ENCODE measurements at places on chromosomes 4 and X.

GRCh38 chr4:159706704-159707103 is 603.8 kb downstream of the RAPGEF2 start:
- DNase-seq: no peak

GRCh38 chrX:39690541-39691415 is 407.0 kb downstream of the BCOR start:
- DNase-seq: no peak

DNA sequence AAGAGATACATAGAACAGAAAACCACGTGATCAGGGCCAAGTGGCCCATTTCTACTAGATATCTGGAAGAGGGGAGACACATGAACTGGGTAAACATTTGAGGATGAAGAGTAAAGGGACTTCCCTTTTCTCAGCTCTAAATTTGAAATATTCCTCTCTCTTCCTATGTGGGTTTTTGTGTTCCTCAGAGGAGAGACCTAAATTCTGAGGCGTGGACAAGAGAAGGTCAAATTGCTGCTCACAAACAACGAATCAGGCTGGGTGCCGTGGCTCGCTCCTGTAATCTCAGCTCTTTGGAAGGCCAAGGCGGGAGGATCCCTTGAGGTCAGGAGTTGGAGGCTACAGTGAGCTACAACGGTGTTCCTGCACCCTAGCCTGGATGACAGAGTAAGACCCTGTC is 216.0 kb downstream of the PTTG2 start:
- DNase-seq: no peak

GRCh38 chr4:8108261-8108660 is 50.4 kb downstream of the ABLIM2 start:
- DNase-seq: no peak

DNA sequence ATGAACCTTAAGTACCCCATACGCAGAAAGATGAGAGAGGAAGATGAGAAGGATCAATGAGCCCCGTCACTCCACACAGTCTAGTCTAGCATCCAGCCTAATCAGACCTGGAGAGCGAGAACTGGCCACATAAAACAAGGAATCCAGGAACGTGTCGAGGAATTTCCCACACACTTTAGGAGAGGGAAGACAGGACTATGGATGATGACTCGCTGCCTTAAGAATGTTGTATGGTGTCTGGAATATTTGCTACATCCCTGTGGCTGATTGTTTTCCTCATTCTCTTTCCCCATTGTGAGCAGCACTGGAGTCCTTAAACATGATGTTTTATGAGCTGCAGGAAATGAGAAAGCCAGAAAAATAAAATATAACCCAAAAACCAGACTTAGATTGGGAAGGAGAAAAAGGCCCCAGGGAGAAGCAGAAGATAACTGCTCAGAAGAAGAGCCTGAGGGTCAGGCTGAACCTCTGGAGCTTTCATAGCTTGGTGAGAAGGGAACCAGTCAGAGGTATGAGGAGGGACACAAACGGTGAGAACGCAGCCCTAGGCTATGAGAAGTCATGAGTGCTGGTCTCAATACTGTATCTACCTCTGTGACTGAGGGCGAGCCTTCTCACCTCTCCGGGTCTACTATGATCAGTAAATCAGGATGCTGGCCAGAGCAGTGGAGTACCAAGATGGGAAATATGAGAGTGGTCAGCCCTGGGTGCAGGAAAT is 139.5 kb upstream of the NOCT start:
- no peak for DNase-seq

DNA sequence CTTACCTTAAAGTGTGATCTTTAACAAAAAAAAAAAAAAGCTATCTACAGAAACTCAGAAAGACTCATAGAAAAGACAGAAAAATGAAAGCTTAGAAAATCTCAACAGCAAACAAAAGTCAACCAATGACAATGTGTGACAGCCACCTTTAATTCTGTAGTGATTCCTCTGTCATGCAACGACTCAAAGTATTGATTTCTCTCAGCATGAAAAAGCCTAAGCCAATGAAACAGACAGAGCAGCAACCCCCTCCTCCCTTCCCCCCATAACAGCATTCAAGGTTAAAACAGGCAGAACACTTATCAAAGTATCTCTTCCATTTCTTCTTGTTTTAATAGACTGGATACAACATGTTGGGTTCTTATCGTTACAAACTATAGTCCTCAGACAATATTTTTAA is 112.5 kb downstream of the MAB21L2 start:
- DNase-seq: no peak

DNA sequence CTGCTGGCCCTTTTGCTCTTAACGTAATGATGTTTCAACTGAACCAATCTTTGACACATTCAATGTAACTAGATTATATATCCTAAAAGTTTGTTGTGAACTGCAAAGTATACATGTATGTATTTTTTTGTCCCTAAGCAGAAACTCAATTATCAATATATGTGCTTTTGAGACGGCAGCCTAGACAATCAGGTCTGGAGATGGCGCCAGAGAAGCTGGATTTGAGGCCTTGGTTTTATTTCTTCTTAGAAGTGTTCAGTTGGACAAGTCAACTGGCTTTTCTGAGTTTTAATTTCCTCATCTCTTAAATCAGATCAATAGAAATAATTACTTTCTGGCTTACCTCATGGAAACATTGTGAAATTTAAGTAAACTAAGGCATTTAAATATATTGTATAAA is 62.5 kb downstream of the DCAF8L1 start:
- no peak for DNase-seq

GRCh38 chr4:36325499-36325898 is 44.1 kb downstream of the DTHD1 start:
- no peak for DNase-seq

DNA sequence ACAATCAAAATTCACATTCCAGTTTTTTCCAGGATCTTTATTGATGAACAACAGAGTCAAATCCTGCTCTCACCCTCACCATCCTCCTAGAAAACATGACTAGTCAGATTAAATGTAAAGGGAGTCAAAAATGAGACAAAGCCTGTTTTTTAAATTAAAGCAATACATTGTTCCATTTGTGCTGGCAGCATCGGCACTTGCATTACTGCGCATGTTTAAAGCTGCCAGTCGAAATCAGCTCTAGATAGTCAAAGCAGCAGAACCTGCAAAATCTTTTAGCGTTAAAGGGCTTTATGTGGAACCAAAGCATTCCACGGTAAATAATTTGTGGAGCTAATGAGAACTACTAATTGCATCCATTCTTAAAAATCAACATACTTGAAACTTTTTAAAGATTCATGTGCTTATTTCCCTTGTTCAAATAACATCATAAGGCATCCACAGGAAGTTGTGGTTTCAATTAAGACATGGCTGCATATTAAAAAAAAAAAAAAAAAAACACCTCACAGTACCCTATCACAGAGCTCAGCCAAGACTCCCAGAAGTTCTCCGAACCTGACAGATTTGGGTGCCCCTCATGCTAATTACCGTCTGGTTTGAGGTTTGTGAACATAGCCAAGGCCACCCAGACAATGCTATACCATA is 82.2 kb downstream of the SH3KBP1 start:
- DNase-seq: peak; percentile 52

- no peak for DNase-seq
Measured at GRCh38 chr4:123418351-123418931, 21.8 kb downstream of the SPRY1 start.

DNA sequence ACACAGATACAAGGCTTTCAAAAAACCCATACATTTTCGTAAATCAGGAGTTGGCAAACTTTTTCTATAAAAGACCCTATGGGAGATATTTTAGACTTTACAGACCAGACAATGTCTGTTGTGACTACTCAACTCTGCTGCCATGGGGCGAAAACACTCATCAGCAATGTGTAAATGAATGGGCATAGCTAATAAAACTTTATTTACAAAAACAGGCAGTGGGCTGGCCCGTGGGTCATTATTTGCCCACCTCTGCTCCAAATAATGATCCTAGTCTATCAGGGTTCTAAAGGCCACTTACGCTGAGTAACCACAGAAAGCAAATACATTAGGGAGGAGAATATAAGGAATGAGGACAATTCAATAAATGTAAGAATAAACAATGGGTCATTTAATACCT is 43.9 kb upstream of the ACSL4 start:
- DNase-seq: no peak

DNA sequence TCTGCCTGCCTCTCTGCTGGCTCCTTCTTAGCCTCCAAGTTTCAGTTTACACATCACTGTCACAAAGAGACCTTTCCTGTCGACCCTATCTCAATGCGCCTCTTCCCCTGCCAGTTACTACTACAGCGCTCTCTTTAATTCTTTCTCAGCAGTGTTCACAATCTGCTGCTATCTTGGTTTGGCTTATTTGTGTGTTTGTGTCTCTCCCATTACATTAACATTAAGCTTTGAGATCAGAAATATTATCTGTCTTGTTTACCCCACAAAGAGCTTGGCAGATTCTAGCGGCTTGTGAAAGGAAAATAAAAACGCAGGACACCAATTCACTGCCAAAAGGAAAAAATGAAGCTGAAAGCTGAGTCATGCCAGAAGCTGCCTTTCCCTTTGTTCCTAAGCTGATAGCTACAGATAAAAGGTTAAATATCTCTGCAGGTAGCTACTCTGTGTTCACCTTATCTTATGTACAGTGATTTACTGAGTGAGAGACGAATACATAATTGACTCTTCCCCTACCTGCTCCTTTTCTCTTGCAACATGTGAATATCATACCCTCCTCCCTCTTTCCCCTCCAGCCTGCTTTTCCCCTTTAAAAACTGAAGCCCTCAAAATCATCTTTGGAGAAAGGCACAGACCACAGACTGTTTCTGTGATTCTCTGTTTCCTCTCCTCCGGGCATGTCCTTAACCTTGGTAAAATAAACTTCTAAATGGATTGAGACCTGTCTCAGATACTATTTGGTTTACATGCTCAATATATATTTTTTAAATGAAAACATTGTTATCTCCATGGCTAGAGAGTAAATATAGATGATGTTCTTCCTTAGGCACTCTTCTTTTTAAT is 19.3 kb upstream of the SLC9A7 start:
- DNase-seq: no peak

- peak; percentile 64 for DNase-seq
Measured at GRCh38 chr4:105147553-105148161, 981 bp downstream of the TET2 start.

GRCh38 chr4:175215657-175216056 is 297.5 kb downstream of the ADAM29 start:
- no peak for DNase-seq

- DNase-seq: no peak
Measured at GRCh38 chr4:106114270-106114669, 201.7 kb downstream of the TBCK start.

DNA sequence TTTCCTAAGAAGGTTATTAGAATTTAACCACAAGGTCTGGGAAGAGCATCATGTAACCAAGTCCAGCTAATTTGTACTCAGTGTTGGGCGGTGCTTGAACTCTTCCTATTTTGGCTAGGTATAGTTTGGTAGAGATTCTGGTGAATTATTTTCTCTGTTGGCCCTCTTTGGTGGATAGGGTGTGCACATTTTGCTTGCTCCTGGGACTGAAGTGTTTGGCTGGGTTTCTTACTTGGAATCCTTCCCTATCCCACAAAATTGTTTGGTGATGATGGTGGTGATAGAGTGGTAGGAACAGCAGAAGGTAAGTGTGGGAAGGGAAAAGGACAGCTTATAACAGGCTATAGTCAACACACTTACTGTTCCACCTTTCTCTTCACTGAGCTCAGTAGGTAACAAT is 194.8 kb upstream of the GPC4 start:
- DNase-seq: no peak

GRCh38 chr4:53697016-53697685 is 105.9 kb upstream of the LNX1 start:
- DNase-seq: no peak

DNA sequence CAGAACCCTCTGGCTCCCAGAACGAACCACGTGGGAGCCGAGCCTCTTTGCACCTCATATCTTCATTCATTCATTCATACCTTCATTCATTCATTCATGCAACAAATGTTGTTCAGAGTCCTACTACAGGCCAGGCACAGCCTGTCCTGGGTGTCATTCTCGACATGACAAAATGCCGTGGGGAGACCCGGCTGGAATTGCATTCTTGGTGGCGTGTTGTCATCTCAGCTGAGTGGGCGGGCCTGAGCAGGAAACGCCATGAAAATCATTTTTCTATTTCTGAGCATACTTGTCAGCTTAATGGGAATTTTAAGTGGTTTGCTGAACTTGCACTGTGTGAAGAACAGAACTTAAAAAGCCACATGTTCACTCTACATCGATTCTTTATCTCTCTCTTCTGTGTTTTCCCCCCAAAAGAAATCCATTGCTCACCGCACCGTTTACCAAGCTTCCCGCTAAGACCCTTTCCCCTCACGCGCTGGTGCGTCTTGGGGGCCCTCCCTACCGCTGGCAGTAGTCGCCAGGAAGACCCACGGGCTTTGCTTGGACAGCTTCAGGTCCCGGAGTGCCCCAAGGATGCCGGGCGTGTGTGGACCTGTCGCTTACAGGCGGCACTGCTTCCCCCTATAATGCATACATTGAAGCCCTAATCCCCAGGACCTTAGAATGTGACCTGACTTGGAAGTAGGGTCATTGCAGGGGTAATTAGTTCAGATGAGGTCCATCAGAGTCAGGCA is 41.6 kb upstream of the HMX1 start:
- no peak for DNase-seq

DNA sequence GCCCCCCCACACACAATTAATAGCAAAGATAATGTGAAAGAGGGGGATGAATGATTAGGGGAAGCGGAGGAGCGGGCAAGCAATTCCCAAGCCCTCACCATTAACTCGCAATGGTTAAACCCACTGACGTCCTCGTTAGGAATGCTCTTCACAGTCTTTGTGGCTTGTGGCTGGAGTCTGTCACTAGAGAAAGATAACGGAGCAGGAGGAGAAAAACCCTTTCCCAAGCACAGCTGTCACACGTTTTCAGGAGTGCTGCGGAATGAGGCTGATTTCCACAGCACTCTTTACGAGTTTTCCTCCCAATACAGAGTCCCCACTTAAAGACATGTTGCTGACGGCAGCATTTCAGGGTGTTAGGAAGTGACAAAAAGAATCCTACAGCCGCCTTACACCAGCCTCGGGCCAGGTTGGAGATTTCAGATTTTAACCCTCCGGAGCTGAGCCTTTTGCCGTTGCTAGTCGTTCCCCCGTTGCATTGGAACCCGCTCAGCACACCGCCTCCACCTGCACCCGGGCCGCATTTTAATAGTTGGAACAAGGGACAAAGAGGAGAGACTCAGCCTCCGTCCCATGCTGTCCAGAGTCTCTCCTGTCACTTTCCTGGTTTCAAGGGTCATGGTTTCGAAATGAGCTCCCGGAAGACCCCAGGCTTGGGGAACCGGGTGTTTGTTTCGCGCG is 92.2 kb downstream of the GEMIN8 start:
- peak; percentile 16 for DNase-seq

- DNase-seq: peak; percentile 14
Measured at GRCh38 chrX:53494436-53494835, 60.3 kb upstream of the HSD17B10 start.

- no peak for DNase-seq
Measured at GRCh38 chrX:12722314-12722713, 68.9 kb upstream of the PRPS2 start.

DNA sequence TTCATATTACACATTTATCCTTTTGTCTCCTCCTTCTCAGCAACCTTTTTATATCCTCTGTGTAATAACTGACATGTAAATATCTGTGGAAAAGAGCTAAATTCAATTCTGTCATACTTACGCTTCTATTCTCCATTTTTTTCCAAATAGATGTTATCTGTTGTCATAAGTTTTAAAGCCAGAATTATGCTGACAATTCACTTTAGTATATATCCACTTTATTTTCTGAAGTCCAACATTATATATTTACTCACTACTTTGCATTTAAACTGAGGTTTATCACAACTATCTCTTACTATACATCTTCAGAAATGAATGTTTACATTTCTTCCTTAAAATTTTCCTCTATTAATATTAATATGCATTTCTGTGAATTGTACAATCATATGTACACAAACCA is 247.9 kb upstream of the PCDH10 start:
- no peak for DNase-seq

- DNase-seq: peak; percentile 30
Measured at GRCh38 chr4:110412354-110413065, 63.4 kb upstream of the ENPEP start.

All from muscle of arm (tissue), 14 donors.